ENCODE measurements at places on chromosomes 4 and X.
A peak's percentile ranks its signal among the peaks of the same experiment; 100 is the strongest.

GRCh38 chr4:40195182-40196177 is 1.4 kb upstream of the RHOH start:
- DNase-seq, result peak; percentile 36

DNA sequence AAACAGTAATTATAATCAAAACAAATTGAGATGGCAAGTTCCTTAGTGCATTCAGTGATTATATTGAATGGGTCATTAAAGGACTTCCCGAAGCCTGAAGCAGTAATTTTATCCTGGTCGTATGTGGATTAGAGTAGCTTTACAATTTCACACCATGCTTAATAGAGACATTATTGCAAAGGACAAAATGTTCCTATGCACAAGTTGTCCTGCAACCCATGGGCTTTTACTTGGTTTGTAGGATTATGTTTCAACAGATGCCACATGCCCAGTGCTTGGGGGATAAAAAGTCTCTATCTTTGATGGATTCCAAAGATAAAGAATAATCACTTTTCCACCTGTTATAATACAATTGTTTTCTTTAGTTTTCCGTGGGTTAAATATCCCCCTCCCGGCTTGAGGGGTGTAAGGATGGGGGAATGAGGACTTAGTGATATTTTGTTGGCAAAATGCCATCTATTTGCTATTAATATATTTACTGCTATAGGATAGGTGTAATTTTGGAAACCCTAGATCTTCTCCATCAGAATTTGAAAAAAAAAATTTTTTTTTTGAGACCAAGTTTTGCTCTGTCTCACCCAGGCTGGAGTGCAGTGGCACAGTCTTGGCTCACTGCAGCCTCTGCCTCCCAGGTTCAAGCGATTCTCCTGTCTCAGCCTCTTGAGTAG is 156.5 kb upstream of the ETNPPL start:
- DNase-seq, result no peak

DNA sequence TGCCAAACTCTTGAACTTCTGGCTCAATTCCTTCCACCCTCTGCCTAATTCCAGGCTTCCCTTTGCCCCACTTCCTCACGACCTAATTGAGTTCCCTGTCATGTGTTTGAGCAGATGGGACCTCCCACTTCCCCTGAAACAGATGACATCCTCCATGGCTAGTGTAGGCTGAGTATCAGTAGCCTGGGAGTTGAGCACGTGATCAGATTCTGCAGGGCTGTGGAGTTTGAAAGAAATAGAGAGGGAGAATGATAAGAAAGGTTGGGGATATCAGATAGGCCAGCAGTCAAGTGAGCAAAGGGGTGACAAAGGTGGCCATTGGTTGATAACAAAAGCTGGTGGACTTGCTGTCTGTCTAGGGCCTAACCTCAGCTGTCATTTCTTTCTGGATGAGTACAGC is 18.8 kb upstream of the NWD2 start:
- no peak for DNase-seq

GRCh38 chr4:212438-213188 is 88.3 kb downstream of the ZNF718 start:
- peak; percentile 47 for DNase-seq

DNA sequence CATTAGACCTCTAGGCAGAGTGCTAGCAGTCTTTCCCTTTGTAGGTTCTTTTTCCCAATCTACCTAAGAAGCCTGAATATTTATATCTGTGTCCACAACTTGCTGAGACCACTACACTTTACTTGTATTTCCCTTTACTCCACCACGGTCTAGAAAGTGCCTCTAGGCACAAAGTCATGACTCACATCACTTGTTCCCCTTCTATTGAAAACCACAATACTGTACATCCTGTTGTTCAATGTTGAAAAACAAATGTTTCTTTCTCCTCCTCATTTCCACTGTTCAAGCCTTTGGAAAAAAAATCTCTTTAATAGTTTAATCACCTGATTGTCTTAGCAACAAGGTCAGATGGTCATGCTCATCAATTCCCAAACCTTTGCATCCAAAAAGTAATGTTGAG is 326.7 kb downstream of the GUCY2F start:
- DNase-seq, result no peak

DNA sequence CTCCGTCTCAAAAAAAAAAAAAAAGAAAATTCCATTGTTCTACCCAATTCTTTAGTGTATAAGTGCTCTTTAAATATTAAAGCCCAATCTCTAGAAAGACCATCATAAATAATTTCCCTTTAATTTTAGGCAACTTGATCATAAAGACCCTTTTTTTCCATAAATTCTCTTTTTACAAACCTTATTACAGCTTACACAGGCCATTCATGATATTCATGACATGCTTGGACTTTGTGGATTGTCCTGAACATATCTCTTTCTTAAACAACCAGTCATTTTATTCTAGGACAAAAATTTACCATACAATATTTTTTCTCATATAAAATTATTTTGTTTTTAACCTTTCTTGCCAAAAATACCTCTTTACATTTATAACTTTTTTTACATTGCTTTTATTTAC is 30.5 kb downstream of the TLR8 start:
- no peak for DNase-seq

GRCh38 chr4:153152501-153153338 is 51.5 kb upstream of the TRIM2 start:
- DNase-seq, result peak; percentile 27

- peak; percentile 9 for DNase-seq
Observed at GRCh38 chrX:24498181-24498580, 33.1 kb downstream of the PDK3 start.

DNA sequence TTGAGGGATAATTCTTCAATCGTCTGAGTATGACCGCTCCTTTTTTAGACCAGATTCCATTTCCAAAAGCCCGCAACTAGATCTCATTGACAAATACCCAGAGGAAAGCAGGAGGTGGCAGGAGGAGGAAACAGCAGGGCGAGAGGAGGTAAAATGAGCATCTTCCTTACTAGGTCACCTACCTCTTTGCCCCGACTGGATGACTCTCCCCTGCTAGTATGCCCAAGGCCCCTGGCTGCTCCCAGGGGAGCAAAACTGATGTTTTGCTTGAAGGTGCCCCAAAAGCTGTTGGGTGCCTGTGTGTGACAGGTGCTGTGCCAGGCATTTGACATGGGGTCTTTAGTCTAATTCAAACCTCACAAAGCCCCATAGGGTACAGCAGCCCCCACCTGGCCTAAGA is 48.9 kb downstream of the C4orf50 start:
- DNase-seq, result no peak

GRCh38 chr4:109649872-109650271 is 53.4 kb downstream of the CASP6 start:
- no peak for DNase-seq

DNA sequence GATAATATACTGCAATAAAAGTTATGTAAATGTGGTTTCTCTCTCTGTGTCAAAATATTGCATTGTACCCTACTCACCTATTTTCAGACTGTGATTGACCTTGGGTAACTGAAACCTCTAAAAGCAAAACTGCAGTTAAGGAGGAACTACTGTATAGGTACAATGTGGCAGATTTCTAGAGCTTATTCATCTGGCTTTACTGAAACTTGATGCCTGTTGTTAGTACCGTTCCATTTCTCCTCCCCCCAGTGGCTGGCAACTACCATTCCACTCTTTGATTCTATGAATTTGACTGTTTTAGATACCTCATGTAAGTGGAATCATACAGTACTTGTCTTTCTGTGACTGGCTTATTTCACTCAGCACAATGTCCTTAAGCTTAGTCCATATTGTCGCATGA is 61.9 kb downstream of the HOPX start:
- DNase-seq, result no peak

DNA sequence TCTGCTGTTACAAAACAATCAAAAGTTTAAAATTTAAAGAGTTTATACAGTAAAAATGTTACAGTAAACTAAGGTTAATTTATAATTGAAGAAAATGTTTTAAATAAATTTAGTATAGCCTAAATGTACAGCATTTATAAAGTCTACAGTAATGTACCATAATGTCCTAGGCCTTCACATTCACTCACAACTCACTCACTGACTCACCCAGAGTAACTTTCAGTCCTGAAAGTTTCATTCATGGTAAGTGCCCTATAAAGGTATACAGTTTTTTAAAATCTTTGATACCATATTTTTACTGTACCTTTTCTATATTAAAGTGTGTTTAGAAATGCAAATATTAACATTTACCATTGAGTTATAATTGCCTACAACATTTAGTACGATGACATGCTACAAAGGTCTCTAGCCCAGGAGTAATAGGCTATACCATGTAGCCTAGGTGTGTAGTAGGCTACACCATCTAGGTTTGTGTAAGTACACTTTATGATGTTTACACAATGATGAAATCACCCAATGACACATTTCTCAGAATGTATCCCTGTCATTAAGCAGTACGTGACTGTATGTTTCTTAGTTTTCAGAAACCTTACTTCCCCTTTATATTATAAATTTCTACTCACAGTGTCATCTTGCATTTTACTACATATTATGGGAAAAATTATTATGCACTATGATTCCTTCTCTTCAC is 320.8 kb downstream of the ADAM29 start:
- no peak for DNase-seq

GRCh38 chr4:37157476-37158167 is 86.9 kb upstream of the NWD2 start:
- DNase-seq, result no peak

GRCh38 chr4:70399319-70399718 is 1.6 kb downstream of the OPRPN start:
- DNase-seq, result no peak

DNA sequence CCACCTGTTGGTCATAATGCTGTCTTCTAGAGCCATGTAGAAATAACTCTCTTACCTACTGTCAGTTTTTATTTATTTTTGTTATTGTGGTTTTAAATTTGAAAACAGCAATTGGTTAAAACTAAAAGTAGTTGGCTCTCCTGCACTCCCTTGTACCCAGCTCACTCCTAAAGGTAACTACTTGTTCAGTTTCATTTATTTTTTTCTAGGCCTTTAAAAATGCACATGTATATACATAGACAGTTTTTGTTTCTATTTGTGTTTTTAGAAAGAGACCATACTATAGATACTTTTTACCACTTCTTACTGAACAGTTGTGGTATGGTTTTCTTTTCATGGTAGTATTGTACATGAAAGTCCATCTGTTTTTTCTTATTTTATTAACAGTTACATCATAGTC is 16.8 kb downstream of the SMAD1 start:
- no peak for DNase-seq

DNA sequence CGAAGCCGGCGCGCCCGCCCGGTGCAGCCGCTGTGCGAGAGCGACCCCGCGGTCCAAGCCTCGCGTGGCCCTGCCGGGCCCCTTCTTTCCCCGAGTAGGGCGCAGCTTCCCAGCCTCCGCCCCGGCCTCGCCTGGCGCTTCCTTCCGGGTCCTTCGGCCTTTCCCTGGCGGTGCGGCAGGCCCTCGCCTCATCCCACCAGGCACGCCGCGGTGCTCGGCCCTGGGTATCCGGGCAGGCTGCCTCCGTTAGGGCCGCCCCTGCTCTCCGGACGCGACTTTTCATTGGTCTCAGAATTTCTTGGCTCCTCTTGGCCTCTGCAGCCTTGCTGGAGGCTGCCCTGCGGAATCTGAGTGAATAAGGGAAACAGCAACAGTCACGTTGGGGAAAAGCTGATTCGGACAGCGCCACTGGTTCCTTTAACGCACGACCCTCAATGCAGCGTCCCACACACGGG is 429 bp downstream of the UVSSA start:
- DNase-seq, result no peak

- DNase-seq, result no peak
Observed at GRCh38 chr4:94595880-94596483, 144.2 kb downstream of the PDLIM5 start.

GRCh38 chrX:33211356-33212260 is at the start of gene DMD:
TSS of gene DMD (minus strand) at chrX:33211549. CDS start at chrX:33211312, 237 bp downstream.
- DNase-seq, result no peak

- no peak for DNase-seq
Observed at GRCh38 chr4:135201081-135201480, 999.5 kb upstream of the PABPC4L start.

DNA sequence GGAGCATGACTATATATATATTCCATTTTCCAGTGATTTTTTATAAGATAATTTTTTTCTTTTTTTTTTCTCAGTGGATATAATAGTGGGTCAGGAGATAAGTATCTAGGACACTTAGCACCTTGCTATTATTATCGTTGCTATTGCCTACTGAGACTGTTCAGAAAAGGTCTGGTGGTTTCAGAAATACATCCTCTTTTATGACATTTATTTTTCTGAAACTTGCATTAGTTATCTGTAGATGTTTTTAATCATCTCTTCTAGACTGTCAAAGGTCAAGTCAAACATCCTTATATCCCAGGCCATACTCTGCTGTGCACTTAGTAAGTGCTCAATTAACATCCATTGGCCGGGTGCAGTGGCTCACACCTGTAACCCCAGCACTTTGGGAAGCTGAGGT is 72.9 kb upstream of the MED14 start:
- DNase-seq, result no peak

GRCh38 chr4:108320061-108320460 is 151.3 kb upstream of the LEF1 start:
- DNase-seq, result no peak

- no peak for DNase-seq
Observed at GRCh38 chrX:70960730-70961129, 29.8 kb upstream of the SLC7A3 start.

- DNase-seq, result no peak
Observed at GRCh38 chrX:122787231-122787630, 396.8 kb upstream of the GRIA3 start.

DNA sequence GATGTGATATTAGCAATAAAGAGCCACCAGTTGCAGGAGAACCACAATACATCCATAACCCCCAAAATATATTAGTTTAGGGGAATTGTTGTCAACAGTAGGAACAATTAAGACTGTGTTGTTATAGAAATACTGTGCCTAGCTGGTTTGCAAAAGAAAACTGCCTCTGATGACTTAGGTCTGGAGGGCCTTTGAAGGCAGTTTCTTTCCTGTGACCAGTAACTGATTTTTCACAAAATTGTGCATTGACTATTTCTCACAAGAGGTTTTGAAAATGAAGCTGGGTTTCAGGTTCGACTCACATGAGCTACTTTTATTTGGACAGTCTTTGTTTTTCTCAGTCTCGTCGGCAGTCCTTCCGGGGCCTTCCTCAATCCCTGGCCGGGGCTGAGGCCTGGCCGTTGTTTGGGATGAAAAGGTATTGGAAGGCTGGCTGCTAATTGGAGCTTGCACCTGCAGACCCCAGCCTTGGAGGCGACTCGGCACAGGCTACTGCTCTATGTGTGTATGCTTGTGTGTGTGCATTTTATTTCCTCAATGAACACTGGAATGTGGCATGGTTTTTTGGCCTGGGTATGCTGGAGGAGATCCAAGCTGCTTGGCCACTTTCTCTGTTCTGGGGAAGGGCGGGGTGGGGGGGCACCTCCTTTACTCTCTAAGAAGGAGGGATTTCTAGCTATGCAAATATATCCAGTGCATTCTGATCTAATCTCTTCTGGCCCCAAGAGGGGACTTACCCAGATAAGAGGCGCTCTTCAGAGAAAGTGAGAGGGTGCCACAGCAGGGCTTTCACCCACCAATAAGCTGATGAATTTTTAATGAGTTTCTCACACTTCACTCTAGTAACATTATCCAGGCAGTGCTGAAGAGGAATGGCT is 49.5 kb upstream of the LNX1 start:
- DNase-seq, result no peak

DNA sequence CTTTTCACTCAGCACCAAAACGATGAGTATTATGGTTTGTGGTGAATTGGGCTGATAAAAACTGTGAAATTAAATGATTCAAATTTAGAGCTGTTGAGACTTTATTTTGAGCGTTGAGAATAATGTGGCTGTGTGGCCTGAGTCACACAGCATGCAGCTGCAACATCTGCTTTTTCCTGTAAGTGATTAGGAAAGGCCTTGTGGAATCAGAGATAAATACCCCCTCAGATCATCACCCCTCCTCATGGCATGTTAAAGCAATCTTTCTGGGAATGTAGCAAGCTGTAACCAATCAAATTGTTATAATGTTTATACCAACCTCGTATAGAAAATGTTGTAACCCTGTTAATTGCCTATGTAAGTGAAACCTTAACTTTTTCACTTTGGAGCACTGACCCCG is 90.0 kb upstream of the GRPR start:
- no peak for DNase-seq
